ENCODE measurements at places on chromosomes 13 and 19.

DNA sequence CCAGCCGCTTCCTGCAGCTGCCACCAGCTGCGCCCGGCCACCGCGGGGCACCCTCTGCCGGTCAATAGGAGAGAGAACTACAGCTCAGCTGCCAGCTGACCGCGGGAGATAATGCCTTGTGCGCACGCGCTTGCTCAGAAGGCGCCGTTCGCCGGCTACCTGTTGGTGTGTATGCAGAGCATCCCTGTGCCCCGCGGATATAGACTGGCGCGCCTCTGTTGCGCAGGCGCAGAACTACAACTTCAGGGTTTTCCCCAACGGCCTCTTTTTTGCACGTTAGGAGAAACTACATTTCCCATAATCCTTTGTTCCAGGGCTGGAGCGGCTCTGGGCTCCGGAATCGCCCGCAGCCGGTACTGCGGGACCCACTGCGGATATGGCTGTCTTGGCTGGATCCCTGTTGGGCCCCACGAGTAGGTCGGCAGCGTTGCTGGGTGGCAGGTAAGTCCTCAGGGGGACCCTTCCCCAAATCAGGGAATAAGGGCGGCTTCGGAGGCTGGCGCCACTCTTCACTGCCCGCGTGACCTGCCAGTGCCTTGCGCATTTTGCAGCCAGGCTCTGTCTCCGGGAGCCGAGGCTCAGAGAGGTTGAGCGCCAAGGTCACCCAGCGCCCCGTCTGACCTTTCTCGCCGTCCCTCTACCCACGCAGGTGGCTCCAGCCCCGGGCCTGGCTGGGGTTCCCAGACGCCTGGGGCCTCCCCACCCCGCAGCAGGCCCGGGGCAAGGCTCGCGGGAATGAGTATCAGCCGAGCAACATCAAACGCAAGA lies at the start of gene MRPL34:
MRPL34 (plus strand) TSS at position 356 of the 768 bp plus-strand sequence; CDS start at position 377, 21 bp downstream.
- peak; percentile 98 for DNase-seq

GRCh38 chr19:10379880-10380312 lies 476 bp downstream of the TYK2 start:
- DNase-seq, result no peak

DNA sequence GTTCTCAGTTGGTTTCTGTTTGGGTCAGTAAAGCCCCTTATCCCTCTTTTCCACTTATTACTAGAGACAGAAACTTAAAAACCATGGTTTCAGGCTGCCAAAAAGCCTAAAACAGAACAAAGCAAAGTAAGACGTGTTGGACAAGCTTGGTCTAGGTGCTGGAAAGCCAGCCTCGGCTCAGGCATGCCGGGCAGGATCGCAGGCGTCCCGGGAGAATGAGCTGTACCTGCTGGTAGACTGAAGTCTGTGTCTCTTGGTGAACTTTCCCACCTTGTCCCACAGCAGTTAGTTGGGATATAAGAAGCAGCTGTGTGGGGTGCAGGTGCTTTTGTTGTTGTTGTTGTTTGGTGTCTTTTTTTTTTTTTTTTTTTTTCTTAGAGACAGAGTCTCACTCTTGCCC lies 20.8 kb downstream of the PRAM1 start:
- no peak for DNase-seq

GRCh38 chr19:58009301-58009665 lies 6.7 kb upstream of the ZNF606 start:
- DNase-seq, result no peak

GRCh38 chr13:65595916-65596315 lies 1634.2 kb downstream of the PCDH9 start:
- no peak for DNase-seq

DNA sequence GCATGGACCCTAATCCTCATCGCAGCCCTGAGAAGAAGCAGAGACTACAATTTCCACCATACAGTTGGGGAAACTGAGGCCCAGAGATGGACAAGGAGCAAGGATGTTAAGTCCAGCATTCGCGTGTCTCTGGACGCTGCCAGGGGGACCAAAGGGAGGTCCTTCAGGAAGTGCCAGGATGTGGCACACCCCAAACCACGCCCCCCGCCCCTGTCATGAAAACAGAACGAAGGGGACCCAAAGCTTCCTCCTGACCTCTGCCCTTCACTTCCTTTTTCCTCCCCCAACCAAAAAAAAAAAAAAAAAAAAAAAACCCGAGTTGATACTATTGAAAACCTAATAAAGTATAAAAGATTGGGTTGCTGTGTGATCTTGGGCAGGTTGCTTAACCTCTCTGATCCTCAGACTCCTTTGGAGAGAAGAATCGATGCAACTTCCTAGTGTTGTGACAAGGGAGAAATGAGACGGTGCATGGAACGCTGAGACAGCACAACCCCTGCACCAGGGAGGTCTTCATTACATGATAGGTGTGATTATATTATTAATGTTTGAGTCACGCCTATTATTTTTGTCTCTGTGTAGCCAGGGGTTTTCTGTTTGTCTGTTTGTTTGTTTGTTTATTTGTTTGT lies 2.7 kb upstream of the ZBTB7A start:
- no peak for DNase-seq

DNA sequence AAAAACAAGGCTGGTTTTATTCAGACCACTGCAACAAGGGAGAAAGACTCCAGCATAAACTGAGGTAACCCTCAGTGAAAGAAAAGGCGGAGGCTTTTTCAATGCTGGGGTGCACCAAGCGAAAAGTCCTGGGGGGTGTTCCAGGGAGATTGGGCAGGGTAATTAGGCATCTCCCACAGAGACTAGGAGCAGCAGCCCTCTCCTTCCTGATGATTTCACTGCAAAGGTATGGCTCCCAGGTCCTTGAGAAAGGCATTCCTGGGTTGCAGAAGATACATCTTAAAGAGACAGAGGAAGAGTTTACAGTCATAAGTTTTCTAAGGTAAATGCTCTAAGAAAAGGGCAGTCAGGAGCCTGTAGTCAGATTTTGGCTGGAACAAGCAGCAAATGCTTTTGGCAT lies 412.0 kb downstream of the FOXO1 start:
- no peak for DNase-seq

GRCh38 chr19:1668486-1669270 lies 16.3 kb upstream of the TCF3 start:
- DNase-seq, result no peak

- no peak for DNase-seq
These were observed 9.3 kb downstream of the PPFIA3 start for GRCh38 chr19:49128545-49129237.

GRCh38 chr13:110305949-110306339 lies 1.0 kb downstream of the COL4A1 start:
- no peak for DNase-seq

- no peak for DNase-seq
These were observed 6.2 kb downstream of the TUBB4A start for GRCh38 chr19:6495947-6496346.

GRCh38 chr13:29709407-29710069 lies 114.0 kb upstream of the SLC7A1 start:
- peak; percentile 23 for DNase-seq

DNA sequence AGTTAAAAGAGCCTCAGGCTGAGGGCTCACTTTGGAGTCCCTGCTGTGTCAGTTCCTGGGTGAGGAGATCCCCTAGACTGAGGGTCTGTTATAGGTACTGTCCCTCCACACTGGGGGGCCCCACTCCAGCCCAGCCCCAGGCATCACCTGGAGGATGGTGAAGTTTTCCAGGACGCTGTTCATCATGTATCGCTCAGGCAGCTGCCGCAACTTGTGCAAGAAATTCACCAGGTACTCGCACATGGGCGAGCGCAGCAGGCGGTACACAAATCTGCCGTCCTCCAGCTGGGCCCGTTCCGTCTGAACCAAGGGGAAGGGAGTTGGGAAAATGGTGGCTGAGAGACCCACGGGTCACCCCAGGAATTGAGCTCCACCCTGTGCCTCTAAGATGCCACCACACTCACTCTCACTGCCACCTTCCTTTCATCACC lies 7.1 kb downstream of the CD37 start:
- DNase-seq, result no peak

GRCh38 chr19:46392252-46392801 lies 21.0 kb downstream of the CCDC8 start:
- peak; percentile 55 for DNase-seq

GRCh38 chr19:2343289-2343982 lies 15.0 kb downstream of the SPPL2B start:
- no peak for DNase-seq

DNA sequence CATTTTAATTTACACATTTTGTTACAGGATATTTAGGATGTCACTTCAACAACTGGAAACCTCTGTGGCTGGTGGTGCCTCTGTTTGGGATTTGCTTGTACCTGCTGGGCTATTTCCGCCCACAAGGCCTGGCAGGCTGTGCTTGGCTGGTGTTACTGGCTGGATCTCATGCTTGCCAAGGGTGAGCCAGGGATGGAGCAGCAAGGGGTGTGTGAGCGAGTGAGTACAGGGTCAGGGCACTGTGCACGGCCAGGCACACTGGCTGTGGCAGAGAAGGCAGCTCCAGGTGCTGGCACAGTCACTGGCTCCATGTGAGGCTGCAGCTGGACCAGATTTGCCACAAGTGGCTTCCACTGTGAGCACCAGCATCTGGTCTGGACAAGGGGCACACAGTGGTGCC lies 1254.8 kb downstream of the SLITRK5 start:
- no peak for DNase-seq

DNA sequence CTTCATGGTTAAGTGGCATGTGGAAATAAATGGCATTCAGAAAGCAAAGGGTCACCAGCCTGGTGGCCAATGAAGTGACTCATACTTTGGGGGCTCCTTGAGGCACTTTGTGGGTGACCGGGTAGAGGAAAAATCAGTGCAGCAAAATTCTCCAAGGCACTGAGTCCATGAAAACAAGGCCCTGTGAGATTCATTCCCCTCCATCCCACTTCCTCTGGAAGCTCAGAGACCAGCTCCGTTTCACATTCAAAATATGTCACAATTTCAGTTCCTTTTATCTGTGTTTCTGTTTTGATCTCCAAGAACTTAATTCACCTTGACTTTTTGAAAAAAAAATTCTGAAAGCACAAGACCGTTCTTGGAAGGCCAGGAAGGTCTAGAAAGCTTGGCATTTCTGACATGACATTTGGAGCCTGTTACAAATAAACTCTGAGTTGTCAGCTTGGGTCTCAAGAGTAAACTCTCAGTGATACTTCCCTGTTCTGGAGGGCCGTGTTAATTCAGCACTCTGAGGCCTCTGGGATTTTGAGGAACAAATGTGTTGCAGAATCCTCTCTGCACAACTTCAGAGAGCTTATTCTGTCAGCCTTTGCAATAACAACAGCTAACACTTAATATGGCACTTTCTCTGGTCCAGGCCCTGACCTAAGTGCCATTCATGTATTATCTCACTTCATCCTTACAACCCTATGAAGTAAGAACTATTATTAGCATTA lies 6.8 kb downstream of the CYSLTR2 start:
- DNase-seq, result no peak

GRCh38 chr19:16429066-16429758 lies 42.6 kb downstream of the EPS15L1 start:
- DNase-seq, result no peak

- DNase-seq, result no peak
These were observed 31.4 kb downstream of the PPP5C start for GRCh38 chr19:46378268-46378667.

DNA sequence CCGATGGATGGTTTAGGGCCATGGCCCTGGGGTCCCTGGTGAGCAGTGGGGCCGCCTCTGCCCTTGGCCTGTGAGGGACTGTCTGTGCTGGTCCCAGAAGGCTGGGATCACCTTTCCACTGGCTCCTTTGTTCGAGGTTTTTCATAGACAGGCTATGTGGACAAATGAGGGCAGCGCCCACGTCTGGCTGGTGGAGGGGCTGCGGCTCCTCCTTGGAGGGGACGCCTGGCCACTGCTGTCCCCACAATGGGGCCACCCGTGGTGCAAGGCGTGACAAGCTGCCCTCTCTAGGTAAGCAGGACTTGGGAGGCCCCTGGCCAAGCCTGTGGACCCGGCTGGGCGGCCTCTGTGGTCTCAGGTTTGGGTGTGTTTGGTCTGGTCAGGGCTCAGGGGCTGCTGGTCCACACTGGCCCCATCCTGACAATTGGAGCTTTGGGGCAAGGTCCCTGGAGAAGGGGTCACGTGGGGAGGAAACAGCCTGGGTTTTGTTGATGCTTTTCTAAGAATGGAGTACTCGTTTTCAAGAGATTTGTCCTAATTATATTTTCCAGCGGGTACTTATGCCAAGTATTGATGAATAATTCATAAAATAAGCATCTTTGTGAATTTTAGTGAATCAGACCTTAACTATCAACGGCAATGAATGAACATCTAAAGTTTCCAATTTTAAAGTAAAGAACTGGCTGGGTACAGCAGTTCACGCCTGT lies 33.3 kb downstream of the MCF2L start:
- DNase-seq, result peak; percentile 68

GRCh38 chr13:59829690-59830089 lies 334.0 kb downstream of the DIAPH3 start:
- no peak for DNase-seq

GRCh38 chr19:51274049-51274770 lies 23.3 kb downstream of the SIGLECL1 start:
- DNase-seq, result no peak

GRCh38 chr13:73880365-73880764 lies 253.8 kb downstream of the KLF12 start:
- DNase-seq, result no peak

GRCh38 chr19:45601524-45602374 lies at the start of gene GPR4:
TSS of gene GPR4 (minus strand) at chr19:45602212. CDS start at chr19:45591866, 10,346 bp downstream.
- no peak for DNase-seq

GRCh38 chr19:30890033-30890432 lies 459.2 kb downstream of the TSHZ3 start:
- no peak for DNase-seq

- DNase-seq, result no peak
These were observed 45.0 kb upstream of the TDRD3 start for GRCh38 chr13:60351855-60352615.

All from renal pelvis (tissue), 12 donors.